ENCODE measurements at places on chromosomes 6 and 20.

DNA sequence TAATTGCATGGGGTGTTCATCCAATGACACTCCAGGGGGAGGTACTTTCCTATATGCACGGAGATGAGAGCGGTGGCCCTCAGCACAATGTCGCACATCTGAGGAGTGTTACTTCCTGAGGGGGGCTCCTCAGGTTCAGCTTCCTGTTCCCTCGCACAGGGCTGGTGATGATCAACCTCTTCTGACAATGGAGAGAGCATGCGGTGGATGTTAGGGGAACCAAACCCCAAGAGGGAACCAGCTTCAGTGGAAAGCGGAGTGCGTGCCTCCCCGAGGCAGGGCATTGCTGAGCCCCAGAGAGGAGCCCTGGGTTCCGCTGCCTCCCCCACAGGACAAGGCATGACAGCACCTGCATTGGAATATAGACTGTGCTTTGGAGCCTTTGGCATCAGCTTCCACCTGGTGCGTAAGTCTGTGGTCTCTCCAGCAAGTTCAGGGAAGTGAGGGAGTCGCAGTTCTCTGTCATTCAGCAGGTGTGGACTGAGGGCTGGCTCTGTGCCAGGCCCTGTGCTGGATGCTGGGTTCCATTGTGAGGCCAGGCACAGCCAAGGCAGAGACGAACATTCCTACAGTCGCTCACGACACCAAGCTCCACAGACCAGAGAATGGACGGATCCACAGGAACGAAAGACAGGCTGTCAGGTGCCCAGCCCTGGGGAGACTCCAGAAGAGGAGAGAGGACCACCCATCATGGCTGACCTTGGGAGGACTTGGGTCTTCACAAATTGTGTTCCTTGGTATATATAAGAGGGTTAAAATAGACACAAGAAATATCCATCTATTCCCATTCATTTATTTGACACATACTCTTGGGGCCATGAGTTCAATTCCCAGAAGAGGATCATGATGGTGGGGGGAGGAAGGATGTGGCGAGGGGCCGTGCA, 3.9 kb upstream of the ZNF831 start:
- DNase-seq, result no peak

DNA sequence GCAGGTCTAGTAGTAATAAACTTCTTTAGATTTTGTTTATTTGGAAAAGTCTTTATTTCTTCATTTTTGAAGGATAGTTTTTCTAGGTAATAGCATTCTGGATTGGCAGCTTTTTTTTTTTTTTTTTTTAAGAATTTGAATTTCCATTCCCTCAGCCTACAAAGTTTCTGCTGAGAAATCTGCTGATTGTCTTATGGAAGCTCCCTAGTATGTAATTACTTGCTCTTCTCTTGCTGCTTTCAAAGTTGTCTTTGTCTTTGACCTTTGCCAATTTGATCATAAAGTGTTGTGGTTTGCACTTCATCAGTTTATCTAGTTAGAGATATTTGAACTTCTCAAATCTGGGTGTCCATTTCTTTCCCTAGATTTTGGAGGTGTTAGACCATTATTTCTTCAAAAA, 82.2 kb upstream of the GMDS start:
- DNase-seq, result no peak

- no peak for DNase-seq
These were observed 94.6 kb upstream of the MAN1A1 start for GRCh38 chr6:119443993-119444641.

DNA sequence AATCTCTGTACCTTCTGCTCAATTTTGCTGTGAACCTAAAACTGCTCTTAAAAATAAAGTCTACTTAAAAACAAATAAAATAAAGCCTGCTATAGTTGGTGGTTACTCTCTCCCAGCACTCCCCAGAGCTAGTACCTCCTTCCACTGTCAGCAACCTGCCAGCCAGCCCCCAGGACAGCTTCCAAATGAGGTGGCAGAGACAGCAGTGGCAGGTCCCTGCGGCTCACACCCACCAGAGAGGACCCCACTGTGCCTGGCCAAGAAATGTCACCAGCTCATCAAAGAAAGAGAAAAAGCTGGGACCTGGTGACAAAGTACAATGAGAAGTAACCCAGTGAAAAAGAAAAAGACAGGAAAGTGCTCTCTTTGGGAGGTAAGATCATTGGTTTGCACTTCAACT, 15.2 kb downstream of the APMAP start:
- no peak for DNase-seq

DNA sequence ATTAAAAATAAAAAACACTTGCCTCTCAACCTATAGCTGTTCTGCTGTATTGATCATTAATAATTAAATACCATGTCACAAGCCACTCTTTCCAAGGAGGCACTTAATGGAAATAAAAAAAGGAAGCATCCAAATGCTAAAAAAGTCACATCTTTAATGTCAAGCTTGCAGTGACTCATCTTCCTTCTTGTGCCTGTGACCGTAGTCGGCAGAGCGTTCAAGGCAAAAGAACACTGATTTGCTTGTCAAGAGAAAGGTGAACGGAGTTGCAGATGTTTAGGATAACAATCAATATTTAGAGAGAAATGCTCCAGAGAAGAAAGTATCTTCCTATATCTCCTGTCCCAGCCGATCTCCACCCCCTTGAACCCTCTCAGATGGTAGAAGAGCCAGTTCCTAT, 341.0 kb upstream of the OPRM1 start:
- DNase-seq, result no peak

GRCh38 chr6:116472706-116473105, 11.5 kb downstream of the CALHM6 start:
- DNase-seq, result no peak

GRCh38 chr6:11231564-11232192, 790 bp downstream of the NEDD9 start:
- no peak for DNase-seq

DNA sequence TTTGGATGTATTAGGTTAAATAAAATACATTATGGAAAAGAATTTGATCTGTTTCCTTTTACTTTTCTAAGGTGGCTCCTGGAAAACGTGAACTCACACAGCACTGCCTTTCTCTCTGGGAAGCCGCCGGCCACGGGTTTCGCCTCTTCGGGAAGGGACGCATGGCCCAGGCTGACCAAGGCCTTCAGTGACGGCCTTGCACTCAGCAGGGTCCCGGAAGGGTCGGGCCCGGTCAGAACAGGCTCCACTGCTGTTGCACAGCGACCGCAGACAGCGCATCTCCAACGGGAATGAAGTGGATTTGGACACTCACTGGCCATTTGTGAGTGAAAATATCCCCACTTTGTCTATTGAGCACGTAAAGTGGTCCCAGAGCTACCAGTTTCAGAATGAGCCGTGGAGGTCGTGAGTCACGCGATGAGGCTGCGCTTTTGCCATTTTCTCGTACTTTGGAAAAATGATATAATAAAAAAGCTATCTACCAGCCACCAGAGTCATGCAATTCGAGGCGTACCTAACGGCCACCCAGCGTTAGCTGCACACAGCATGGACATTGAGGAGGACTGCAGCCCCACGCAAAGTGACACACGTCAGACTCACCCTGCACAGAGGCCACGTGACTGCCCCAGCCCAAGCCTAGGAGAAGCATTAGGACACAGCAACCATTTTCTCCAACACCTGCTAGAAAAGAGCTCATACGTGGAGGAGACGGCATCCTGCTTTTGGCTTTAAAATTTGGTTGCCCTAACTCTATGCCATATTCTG, 244.3 kb downstream of the TTLL2 start:
- no peak for DNase-seq

- no peak for DNase-seq
These were observed 68.4 kb downstream of the DNAAF9 start for GRCh38 chr20:3339076-3339475.

- no peak for DNase-seq
These were observed 210.9 kb downstream of the TBX18 start for GRCh38 chr6:84553527-84553926.

DNA sequence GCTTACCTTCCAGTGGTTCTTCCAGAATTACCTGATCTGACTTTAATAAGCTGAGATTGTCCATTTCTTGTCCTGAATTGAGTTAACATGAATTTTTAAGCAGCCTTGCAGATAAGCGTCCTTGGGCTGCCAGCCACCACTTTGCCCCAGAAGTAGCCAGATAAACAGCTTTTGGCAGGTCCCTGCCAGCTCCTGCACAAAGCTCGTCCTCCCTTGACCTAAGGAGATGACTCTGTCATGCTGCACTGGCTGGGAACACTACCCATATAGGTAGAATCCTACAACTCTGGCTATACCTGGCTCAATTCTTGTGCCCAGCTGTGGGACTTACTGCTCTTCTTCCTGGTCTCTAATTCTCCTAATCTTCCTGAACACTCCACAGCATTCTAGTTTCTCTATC, 39.6 kb upstream of the AAR2 start:
- no peak for DNase-seq

DNA sequence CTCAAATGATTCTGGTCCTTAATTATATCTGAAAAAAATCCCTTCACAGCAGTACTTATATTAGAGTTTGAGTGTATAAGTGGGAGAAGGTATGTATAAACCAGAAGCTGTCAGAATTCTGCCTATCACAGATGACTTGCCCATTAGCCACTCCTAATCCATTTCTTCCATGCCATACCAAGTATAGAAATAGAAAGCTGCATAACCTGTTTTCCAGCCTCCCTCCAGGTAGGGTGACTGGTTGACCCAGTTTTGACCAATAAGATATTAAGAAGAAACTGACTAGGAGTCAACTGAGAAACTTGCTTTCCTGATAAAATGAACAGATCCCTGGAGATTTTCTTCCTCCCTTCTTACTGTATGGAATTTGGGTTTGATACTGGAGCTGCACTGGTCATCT, 112.2 kb upstream of the GRIK2 start:
- DNase-seq, result no peak

DNA sequence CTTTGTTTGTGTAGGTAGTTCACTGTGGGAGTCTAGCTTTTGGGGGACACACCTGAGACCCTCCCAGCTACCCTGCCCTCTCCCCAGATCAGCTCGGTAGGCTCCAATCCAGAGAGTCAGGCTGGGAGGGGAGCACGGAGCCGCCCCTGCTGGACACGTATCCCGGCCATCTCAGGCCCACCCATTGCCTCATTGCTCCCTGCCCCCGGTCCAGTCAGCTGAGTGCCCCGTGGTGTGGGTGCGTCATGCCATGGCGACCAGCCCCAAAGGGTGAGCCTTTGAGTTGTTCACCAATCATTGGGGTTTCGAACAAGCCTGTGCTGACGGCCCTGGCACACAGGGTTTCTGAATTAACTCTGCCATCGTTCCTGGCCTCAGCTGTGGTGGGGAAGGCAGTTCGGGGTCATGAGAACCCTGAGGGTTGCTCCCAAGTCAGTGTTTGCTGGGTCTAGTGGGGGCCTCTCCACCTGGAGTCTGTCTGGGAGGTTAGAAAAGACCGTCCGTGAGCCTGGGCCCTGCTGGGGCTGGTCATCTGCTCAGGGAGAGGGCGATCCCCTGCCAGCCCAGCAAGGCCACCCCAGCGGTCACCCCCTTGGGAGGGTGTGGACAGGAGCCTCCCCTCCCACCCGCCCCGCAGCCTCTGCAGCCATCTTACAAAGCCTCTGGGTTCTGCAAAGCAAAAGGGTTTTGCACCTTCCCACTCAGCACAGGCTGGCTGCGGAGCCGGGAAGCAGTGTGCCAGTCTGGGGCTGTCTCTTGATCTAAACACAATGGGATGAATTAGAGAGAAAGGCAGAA, 34.5 kb downstream of the NTSR1 start:
- no peak for DNase-seq

GRCh38 chr20:37366743-37367142, 20.8 kb downstream of the SRC start:
- DNase-seq, result no peak
